ENCODE measurements at places on chromosomes 16 and 17. TPM values are rescaled to one million over a fixed set of nuclear protein-coding genes. Genes with fewer than 3 reads are reported as not detected.
A peak's percentile ranks its signal among the peaks of the same experiment; 100 is the strongest.

CCL16 gene
- 0.35 TPM for total RNA-seq

DNA sequence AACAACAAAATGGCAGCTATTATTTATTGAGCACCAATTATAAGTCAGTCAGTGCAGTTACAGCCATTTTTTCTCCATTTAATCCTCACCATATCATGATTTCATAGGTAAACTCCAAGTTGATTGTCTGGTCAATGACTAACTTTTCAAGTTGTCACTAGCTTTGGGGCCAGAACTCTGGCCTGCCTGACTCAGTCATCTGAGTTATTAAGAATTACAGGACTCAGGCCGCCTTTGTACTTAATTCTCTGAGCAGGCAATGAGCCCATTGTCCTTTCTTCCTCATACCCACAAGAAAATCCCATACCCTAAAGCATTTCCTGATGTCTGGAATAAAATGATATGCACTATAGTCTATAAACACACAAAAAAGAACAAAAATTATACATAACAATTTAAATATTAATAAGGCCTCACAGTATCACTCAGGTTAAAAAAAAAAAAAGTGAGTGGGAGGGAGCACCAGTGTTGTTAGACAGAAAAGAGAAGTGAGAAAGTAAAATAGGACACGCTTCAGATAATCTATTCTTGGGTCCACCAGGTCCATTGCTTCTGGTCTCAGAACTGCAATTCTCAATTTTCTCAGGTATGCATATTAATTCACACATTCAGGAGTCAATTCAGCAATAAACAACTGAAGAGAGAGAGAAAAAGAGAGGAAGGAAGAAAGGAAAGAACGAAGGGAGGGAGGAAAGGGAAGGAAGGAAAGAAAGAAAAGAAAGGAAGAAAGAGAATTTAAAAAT is 70.2 kb downstream of the SPAG9 start:
- DNase-seq = no peak

DNA sequence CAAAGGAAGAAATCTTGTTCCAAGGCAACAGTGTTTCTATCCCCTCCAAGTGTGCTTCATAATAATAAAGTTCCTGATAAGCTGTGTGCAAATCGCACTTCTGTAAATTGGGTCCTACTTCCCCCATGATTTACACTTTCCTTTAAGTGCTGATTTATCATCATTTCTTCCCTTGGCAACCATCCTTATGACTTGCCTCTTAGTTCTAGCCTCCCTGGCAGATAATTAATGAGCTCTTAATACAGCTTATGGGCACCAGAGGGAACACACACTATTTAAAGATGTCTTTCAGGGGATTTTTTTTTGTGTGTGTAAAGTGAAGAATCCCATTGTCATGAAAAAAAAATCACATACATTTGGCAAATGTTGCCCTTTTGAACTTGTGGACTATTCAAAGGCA is 101.6 kb upstream of the MPHOSPH6 start:
- DNase-seq = no peak

DNA sequence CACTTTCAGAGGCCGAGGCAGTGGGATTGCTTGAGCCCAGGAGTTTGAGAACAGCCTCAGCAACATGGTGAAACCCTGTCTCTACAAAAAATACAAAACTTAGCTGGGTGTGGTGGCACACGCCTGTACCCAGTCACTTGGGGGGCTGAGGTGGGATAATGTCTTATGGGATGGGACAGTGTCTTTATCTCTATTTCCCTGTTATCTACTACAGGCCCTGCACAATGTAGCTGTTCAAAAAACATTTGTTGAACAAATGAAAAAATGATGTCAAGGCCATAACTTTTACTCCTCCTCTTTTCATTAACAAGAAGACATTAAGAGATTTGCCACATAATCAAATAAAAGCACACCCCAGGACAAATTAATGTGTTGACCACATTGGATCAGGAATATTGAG is 13.8 kb downstream of the TUBG1 start:
- DNase-seq = no peak

DNA sequence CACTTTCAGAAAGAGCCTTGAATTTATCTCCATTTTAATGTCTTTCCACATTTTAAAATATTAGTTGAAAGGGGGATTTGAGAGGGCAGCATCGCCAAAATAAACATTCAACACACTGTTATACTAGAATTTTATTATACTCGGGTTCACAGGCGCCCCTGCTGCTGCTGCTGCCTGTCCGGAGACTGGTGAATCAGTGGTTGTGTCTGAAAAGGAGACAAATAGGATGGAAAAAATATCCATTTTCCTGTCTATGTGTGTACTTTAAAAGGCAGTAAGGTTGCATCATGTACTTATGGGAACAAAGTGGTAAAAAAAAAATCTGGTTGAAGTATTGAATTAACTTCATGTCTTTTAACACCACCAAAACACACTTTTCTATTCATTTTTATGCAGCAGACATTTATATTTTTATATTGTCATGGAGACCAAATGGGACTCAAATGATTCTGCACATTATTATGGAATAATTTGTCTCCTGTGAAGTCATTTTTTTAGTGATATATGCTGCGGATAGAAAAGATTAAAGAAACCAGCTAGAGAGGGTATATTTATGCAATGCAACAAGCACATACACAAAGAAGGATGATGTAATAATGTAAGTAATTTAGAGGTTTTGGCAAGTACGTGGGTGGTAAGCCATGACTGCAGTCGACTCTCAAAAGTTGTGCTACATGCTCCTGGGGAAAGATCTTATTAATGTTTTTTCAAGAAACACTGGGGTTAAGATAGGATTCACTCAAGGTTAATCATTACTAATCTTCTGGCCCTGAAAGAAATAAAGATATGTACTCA is 759.0 kb upstream of the SOX9 start:
- DNase-seq = no peak

- DNase-seq = no peak
Measured at GRCh38 chr16:87534030-87534653, 41.3 kb upstream of the ZCCHC14 start.

DNA sequence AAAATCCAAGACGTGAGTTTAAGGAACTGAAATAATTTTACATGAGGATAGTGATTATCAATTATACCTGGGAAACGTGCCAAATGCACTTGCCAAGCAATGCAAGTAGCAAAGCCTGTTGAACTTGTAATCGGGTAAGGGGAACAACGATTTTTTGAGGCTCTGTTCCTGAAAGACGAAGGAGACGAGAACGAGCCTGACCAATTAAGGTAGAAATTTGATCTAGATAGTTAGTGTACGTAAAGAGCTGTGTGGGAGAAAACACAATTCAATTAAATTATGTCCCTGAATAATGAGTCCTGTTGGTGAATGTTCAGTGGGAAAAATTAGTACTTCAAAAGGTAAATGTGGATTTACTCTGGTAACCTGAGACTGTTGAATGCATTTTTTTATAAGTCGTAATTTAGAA is 17.7 kb upstream of the KCTD5 start:
- peak; percentile 38 for DNase-seq

DNA sequence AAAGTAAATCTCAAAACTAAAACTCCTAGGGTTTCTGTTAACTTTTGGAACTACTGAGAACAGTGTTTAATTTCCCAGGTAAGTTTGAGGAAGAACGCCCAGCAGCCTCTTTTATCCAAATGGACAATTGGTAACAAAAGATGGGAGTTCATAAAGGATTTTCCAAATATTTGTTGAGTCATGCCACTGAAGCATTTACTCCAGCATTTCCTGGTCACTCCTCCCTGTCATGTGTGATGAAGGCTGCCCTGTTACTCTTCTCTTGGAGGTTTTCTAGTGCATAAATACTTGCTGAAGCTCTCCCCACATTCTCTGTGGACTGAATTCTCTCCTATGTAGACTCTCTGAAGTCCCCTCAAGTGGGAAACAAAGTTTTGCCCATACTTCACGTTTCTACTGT is 16.5 kb downstream of the ZNF75A start:
- no peak for DNase-seq
